CD4-positive, alpha-beta T cell treated with Interferon gamma for 1 hour (primary cell): ENCODE measurements at places on chromosomes 4 and X.

DNA sequence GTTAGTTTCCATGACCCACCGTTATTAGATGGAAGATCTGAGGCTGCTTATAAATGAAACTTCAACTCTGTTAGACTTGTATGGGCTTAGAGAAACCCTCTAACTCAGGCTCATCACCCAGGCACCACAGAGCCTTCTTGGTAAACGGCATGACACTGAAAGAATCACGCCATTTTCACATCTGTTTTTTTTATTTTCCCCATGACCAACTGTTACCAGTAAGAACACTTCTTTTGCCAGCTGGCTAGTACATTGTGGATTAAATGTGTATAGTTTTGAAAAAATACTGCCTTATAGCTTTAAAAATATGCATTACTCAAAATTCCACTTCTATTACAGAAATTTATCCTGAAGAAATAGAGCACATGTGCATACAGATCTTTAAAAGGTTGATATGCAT lies 48.0 kb upstream of the APELA start:
- no peak for DNase-seq

GRCh38 chr4:3250438-3250955 lies 1.5 kb downstream of the MSANTD1 start:
- DNase-seq: no peak

- no peak for DNase-seq
Observed at GRCh38 chr4:86977621-86978184, 42.9 kb downstream of the AFF1 start.

DNA sequence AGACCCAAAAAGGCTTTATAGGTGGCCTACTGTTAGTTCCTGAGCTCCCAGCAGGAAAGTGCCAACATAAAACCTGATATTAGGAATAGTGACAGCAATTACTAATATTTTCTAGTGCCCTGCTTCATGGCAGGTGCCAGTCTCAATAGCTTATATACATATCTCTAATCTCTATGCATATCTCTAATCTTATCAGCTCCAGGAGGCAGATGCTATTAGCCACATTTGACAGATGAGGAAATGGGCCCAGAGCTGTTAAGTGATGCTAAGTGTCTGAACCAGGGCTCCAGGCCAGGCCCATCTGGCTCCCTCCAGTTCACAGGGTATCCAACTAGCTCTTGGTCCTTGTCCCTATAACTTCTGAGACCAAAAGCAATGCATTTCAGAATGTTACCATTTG lies 142.5 kb downstream of the CHIC2 start:
- DNase-seq: no peak

- DNase-seq: no peak
Observed at GRCh38 chrX:30570505-30570904, 7.1 kb downstream of the TASL start.

DNA sequence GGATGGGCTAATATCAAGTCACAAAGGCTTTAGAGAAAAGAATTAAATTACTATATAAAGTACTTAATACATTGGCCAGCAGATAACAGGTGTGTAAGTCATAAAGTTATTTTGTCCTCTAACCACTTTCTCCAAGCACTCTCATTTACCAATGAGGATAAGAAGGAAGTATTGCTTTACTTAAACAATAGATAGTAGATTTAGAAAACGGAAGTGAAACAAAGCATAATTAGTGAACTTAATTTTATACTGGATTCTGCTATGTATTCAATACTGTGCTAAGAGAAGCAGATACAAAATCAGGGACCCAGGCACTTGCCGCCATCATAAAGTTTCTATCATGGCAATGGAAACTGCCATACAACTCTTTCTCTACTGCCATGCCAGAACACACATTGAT lies 24.0 kb downstream of the AFM start:
- DNase-seq: no peak

GRCh38 chr4:62262676-62263075 lies 1062.5 kb downstream of the ADGRL3 start:
- no peak for DNase-seq

GRCh38 chr4:121484633-121485032 lies 103.8 kb upstream of the QRFPR start:
- no peak for DNase-seq
